ENCODE measurements at places on chromosomes 5 and 9.

GRCh38 chr5:43420241-43420640, 8.1 kb upstream of the CCL28 start:
- no peak for DNase-seq

- DNase-seq: peak; percentile 85
These were observed 599.8 kb upstream of the BRINP1 start for GRCh38 chr9:119968836-119969707.

DNA sequence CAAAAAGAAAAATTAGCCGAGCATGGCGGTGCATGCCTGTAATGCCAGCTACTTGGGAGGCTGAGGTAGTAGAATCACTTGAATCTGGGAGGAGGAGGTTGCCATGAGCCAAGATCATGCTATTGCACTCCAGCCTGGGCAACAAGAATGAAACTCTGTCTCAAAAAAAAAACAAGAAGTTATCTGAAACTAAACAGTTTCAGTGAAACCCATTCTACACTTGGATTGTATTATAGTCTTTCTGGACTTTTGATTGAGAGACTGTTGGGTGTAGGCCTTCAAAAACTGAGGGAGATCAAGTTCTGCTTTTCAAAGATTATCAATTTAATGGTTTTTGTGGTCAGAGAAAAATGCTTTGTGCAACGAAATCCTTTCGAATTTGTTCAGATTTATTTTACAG, 34.6 kb upstream of the SPINK5 start:
- DNase-seq: no peak

GRCh38 chr5:893711-894110, 1.0 kb downstream of the TRIP13 start:
- no peak for DNase-seq

- peak; percentile 70 for DNase-seq
These were observed 89.9 kb upstream of the CLINT1 start for GRCh38 chr5:157948738-157949410.

DNA sequence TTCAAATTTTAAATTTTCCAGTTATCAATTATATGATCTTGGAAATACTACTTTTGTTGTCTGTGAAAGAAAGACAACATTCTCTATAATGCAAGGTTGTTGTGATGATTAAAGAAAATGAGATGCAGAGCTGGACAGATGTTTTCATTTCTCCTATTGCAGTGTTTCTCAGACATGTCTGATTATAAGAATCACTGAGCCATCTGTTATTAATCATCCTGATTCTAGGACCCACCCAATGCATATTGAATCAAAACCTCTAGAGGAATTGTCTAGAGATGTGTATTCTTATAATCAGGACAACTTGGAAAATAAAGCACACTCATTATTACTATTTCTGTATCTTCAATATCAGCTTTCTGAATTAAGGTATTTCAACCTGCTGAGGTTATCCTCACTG, 121.1 kb upstream of the ASTN2 start:
- DNase-seq: no peak

GRCh38 chr9:116939614-116940013, 252.5 kb downstream of the TRIM32 start:
- no peak for DNase-seq

- DNase-seq: no peak
These were observed 8.3 kb downstream of the ITGA2 start for GRCh38 chr5:52997424-52997823.

- no peak for DNase-seq
These were observed 94.0 kb downstream of the ACTL7B start for GRCh38 chr9:108761655-108762347.

DNA sequence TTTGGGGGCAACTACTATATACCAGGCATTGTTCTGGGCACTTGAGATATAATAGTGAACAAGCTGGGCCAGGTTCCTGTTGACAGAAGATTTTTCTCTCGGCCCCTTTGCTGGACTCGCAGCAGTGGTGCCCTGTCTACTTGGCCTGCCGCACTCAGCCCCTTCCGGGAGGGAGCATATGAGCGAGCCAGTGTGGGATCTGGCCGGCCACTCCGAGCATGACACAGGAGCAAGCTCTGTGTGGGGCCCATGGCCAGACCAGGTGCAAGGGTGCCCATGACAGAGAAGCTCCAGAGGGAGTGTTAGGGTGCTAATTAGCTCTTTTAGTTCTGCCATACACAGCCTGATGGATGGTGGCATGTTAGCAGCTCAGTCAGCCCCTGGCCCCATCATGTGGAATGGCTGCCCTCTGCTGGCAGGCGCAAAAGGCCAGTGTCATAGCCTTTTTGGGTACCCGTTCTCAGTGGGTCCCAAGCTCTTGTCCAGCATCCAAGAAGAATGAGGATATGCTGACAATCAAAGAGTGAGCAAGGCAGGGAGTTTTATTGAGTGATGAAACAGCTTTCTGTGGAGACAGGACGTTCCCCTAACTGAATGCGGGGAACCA, 9.3 kb upstream of the KIF4B start:
- DNase-seq: no peak

DNA sequence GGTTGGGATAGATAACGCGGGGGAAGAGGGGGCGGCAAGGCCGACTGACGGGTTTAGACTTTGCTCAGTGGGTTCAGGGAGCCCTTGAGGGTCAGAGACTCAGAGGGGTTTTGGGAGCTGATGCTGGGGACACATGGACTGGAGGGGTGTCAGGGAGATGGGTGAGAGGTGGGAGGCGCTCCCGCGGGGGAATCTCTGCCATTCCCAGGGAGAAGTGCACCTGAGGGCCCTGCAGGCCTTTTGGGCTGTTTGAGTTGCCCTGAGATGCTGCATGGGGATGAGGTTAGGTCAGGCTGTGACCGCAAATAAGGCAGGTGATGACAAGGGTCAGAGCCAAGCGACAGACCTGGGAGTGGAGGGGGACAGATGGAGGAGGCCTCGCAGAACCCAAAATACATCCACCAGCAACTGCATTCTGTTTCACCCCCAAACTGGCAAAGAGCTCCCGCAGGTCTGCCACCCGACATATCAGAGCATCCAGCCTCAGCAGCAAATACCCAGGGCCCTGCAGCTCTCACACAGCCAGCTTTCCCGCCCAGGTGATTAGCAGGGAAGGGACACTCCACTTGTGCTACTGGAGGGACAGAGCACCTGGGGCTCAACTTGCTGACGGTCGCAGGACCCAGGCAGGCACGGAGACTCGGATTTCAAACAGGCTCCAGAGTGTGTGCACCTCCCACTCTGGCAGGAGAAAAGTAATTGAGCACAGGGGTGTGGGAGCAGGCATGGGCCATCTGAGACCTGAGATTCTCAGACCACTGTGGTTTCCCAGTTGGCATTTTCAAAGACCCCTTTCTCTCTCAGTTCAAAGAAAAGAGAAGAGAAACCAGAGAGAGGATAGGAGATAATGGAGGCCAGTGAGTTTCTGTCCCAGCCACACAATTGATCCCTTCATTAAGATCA, 26.4 kb downstream of the TMOD1 start:
- DNase-seq: no peak

DNA sequence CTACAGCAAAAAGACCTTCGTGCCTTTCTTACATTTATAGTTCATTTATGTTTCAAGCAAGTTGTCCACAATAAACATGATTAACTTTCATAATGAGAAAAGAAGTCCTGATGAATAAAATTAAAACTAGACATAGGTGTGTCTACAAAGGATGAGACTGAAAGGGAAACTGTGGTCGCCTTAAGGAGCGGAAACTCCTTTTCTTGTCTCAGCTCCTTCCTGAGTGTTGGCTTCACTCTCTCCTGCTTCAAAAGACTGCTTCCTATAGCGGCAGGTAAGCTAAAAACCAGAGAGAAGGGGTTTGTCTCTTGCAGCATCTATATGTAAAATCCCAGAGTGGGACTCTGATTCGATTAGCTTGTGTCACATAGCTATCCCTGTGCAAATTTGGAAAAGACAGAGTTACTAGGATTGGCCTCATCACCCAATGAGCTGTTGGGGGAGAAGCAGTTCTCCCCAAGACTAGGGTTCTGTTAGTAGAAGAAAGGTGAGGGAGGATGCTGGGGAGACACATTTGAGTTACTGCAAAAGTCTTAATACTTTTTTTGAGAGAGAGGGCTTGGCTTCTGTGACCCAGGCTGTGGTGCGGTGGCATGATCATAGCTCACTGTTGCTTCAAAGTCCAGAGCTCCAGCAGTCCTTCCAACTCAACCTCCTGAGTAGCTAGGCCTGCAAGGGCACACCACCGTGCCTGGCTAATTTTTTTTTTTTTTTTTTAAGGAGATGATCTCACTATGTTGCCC, 16.8 kb upstream of the CTSL start:
- DNase-seq: no peak

GRCh38 chr5:11191673-11192072, 430.6 kb upstream of the DAP start:
- no peak for DNase-seq

DNA sequence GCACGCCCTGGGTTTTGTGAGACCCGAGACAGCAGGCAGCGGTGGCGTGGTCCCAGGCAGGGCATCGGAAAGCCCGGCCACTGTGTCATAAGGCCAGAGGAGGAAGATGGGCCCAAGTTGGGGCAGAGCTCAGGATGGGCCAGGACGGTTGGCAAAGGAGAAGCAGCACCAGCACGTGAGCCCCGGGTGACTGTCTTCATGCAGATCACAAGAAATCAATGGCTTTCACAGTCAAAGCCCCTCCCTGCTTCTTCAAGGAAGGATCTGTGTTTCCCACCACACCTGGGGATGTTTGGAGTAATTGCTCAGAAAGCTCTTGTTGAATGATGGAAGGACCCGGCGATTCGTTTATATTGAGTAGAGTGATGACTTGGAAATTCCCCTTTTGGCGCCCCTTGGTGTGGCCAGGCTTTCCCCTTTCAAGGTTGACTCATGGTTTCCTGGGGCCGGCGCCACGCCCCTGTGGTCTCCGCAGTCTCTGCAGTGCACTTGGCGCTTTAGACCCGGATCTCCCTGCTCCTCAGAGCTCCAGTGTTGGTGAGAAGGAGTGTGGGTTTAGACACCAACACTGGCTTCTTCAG, 52.1 kb downstream of the IL31RA start:
- DNase-seq: no peak

- DNase-seq: no peak
These were observed 373.4 kb downstream of the GADD45G start for GRCh38 chr9:89978185-89978584.

DNA sequence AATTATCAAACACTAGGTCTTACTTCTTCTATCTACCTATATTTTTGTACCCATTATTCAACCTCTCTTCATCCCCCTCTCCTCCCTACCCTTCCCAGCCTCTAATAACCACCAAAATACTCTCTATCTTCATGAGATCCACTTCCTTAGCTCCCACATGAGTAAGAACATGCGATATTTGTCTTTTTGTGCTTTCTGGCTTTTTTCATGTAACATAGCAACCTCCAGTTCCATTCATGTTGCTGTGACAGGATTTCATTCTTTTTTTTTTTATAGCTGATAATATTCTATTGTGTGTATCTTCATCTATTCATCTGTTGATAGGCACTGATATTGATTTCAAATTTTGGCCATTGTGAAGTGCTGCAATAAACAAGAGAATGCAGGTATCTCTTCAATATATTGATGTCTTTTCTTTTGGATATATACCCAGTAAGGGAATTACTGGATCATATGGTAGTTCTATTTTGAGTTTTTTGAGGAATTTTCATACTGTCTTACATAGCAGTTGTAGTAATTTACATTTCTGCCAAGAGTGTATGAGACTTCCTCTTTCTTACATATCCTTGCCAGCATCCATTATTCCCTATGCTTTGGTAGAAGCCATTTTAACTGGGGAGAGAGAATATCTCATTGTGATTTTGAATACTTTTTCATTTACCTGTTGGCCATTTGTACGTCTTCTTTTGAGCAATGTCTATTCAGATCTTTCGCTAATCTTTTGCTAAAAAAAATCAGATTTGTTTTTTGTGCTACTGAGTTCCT, 156.8 kb downstream of the DCP2 start:
- DNase-seq: no peak

- DNase-seq: no peak
These were observed 323.5 kb upstream of the SLC24A2 start for GRCh38 chr9:20112205-20112783.

DNA sequence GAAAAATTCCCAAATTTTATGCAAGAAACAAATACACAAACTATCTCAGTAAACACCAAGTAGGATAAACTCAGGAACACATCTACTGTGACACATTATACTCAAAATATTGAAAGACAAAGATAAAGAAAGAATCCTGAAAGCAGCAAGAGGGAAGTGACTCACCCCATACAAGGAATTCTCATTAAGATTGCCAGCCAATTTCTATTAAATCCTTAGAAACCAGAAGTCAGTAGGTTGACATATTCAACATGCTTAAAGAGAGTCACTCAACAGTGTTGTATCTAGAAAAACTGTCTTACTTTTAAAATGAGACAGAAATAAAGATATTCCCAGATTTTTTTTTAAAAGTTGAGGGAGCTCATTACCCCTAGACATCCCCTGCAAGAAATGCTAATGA, 15.5 kb downstream of the SPATA31E1 start:
- no peak for DNase-seq

GRCh38 chr9:12554636-12555035, 138.5 kb upstream of the TYRP1 start:
- no peak for DNase-seq

GRCh38 chr5:89397096-89397495, 514.1 kb upstream of the MEF2C start:
- DNase-seq: no peak

DNA sequence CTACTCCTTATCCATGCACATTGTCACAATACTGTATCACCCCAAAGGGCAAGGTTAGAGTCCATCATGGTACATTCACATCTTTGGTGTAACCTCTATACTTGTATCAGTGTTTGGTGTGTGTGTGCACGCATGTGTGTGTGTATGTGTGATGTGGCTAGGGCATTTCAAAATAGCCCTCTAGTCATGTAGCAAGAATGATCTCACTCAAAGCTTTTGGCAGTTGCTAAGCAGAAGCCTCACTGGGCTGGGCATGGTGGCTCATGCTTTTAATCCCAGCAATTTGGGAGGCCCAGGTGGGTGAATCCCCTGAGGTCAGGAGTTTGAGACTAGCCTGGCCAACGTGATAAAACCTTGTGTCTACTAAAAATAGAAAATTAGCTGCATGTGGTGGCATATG, 245.3 kb downstream of the ADGRV1 start:
- no peak for DNase-seq

- DNase-seq: no peak
These were observed 45.3 kb downstream of the PLPP7 start for GRCh38 chr9:131334629-131335367.
